ENCODE measurements at places on chromosomes 12 and 14.

- H3K4me1 ChIP-seq = no peaks in the 10 kb centered on the region
- no peak for DNase-seq
- no peak overlapping the region for H3K4me3 ChIP-seq
- H3K27ac ChIP-seq = no peak overlapping the region
Measured at GRCh38 chr14:79040790-79041189, 870.6 kb downstream of the NRXN3 start.

GRCh38 chr14:60553808-60554207 lies 44.9 kb downstream of the SIX6 start:
- no peaks in the 10 kb centered on the region for H3K36me3 ChIP-seq
- no peak overlapping the region for H3K4me3 ChIP-seq
- H3K4me1 ChIP-seq = no peaks in the 10 kb centered on the region
- H3K27me3 ChIP-seq = peaks cover 3% of the 10 kb centered on the region

DNA sequence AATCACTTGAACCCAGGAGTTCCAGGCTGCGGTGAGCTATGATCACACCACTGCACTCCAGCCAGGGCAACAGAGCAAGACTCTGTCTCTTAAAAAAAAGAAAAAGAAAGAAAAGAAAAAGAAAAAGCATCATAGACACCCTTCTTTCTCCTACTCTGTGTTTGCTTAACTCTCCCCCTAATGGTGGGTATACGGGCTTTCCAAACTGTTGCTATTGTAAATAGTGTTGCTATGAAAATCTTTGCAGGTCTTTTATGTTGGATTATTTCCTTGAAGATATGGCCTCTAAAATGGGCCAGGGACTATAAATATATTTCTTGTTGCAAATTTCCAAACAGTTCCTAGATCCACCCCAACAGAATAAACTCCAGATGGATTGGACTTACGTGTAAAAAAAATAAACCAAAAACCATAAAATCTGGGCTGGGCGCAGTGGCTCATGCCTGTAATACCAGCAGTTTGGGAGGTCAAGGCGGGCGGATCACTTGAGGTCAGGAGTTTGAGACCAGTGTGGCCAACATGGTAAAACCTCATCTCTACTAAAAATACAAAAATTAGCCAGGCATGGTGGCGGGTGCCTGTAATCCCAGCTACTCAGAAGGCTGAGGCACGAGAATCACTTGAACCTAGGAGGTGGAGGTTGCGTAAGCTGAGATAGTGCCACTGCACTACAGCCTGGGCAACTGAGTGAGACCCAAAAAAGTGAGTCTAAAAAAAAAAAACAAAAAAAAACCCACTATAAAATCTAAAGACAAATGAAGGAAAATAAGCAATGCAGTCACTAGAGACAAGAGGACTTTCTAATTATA lies 25.9 kb downstream of the NFKBIA start:
- H3K36me3 ChIP-seq = no peaks in the 10 kb centered on the region
- no peak overlapping the region for H3K27ac ChIP-seq
- H3K4me1 ChIP-seq = no peaks in the 10 kb centered on the region
- no peaks in the 10 kb centered on the region for H3K27me3 ChIP-seq
- no peak for DNase-seq
- no peak overlapping the region for H3K4me3 ChIP-seq

DNA sequence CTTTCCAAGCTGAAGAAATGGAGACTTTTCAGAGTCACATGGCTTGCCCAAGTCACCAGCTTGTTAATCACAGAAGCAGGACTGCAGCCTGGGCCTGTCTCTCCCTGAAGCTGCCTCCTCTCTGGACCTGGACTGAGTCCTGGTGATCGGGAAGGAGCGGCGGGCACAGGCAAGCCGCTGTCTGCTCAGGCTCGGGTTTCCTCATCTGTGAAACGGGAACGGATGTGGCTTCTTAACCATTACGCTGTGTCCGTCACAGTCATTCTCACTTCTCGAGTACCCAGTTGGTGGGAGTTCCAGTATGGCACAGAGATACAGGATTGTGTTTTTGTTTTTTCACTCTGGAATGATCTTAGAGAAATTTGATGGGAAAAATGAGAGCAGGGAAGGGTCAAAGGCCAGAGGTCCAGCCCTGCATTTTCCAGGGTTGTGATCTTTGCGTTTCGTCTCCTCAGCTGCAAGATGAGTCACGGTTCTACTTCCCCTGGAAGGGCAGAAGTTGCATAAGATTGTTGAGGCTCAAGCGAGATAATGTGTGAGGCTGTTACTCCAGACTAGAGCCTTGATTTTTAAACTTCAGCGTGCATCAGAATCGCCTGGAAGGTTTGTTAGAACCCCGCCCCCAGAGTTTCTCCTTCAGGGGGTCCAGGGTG lies 7.6 kb upstream of the LRTM2 start:
- no peak for DNase-seq
- no peak overlapping the region for H3K4me3 ChIP-seq
- H3K27me3 ChIP-seq = no peaks in the 10 kb centered on the region
- H3K36me3 ChIP-seq = no peaks in the 10 kb centered on the region

GRCh38 chr12:74977832-74978481 lies 231.7 kb downstream of the KCNC2 start:
- H3K27me3 ChIP-seq = no peaks in the 10 kb centered on the region
- H3K4me1 ChIP-seq = peaks cover 4% of the 10 kb centered on the region
- H3K27ac ChIP-seq = no peak overlapping the region
- no peak for DNase-seq
- H3K36me3 ChIP-seq = no peaks in the 10 kb centered on the region
- H3K4me3 ChIP-seq = peak overlapping the region; percentile 12

Data from liver (tissue), 10 donors.